ENCODE measurements at places on chromosomes 1 and 21.
A peak's percentile ranks its signal among the peaks of the same experiment; 100 is the strongest.

DNA sequence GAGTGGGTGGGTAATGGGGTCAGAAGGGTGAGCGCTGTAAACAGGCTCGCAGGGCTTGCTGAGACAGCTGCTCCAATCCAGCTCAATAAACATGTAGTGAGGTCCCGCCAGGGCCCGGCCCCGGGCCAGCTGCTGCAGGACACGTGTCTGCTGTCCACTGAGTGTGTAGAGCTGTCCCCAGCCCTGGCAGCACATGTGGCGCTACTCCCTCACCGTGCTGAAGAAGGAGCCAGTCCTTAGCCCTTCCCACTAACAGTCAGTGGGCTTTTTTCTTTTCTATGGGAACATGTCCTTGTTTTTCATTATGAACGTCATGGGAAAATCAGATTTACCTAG, 78.9 kb upstream of the C1orf174 start:
- no peak for DNase-seq

- DNase-seq, result peak; percentile 37
Observed at GRCh38 chr1:161131523-161132409, 701 bp downstream of the DEDD start.

- DNase-seq, result no peak
Observed at GRCh38 chr1:176512966-176513365, 50.0 kb downstream of the PAPPA2 start.

DNA sequence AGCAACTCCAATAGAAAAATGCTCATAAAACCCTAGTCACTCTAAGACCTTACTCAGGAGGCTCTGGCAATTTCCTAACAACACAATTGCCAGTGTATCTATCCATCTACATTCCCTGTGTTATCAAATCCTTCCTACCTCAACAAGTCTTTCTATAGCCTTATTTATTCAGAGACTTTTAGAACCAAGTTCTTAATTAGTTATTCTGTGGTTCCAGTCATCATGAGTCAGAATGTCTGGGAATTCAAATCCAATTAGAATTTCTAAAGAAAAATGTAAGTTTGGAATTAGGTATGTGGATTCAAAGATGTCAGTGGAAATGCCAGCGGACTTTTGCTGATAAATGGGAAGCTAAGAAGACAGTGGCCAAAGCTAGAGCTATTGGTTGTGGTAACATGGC, 302.6 kb upstream of the C1orf87 start:
- no peak for DNase-seq

DNA sequence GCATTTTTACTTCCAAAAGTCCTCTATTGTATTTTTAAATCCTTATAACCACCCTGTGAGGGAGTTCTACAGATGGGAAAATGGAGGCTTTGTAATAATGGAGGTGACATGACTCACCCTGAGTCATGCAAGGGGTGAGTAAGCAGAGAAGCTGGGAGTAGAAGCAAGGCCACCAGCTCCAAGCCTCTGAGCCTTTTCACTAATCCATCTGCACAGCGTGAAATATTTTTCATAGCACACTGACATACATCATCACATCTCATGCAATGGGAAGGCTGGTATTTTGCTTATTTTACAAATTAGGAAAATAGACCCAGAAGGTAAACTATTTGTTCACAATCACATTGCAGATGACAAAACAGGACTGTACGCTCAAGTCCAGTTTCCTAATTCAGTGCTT, 96.9 kb downstream of the KCNH1 start:
- DNase-seq, result peak; percentile 99

DNA sequence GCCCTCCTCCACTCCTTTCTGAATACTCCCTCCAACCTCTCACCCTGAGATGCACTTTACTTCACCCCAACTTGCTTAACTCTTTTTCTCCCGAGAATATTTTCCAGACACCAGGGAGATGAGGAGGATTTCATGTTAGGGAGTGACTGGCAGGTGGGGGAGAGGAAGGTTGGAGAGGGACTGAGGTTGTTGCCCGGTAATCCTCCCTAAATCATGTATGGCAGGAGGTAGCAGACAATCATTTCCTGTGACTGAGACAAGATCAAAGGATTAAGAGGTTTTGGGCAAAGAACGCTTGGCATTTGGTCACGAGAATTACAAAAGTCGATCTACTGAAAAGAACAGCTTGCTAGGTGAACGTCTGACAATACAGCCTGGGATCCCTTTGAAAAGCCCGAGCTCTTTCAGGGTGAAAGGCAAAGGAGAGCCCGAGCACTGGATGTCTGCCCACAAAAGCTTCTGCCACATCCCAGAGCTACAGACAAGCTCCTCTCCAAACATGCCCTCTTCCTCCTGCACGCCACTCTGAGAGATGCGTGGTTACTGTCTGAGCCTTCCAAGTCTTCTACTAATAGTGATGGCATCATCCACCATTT, 154.1 kb downstream of the DAB1 start:
- no peak for DNase-seq

GRCh38 chr1:203366476-203366875, 15.6 kb upstream of the FMOD start:
- peak; percentile 32 for DNase-seq

DNA sequence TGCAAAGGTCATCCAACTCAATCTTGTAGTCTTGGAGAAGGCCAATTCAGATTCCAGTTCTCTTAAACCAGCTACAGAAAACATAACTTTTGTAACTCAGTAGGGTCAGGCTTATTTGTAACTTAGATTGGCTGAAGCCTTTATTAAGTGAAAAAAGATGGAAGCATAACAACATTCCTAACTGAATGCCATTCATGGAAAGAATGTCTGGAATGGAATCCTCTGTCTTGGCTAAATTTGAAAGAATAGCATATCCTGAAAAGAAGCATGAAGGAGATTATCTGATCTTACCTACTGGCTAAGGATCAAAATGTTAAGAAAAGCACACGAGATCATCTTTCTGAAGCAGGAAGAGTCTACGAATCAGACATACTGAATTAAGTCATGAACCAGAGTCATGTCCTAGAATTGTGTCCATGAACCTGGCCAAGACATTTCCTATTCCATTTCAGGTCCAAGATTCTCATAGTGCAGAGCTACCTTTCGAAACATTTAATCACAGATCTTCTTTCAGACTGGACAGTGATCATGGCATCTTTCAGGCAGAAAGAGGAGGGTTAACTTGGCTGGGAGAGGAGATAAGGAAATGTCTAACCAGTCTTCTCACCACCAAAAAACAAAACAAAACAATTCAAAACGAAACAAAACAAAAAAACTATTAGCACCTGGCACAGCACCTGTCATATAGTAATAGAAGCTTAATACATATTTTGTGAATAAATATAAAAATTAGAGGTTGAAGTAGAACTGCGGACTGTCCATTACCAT, 75.6 kb downstream of the XCL2 start:
- peak; percentile 62 for DNase-seq

DNA sequence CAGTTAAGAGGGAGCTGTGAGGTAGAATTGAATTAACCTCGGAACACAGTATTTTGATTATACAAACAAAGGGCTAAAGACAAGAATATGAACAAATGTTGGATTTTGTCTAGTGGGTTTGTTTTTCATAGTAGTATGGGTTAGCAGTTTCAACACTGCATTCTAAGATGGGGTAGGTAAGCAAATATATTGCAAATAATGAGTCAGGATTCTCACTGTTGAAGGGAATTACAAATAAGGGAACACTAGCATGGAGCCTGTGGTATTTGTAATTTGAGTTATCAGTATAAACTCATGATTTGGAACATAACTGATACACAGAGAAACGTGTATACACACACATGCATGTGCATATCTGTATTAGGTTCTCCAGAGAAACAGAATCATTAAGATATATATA, 44.5 kb downstream of the CD55 start:
- no peak for DNase-seq

- no peak for DNase-seq
Observed at GRCh38 chr21:36454706-36455105, 25.2 kb downstream of the CLDN14 start.

DNA sequence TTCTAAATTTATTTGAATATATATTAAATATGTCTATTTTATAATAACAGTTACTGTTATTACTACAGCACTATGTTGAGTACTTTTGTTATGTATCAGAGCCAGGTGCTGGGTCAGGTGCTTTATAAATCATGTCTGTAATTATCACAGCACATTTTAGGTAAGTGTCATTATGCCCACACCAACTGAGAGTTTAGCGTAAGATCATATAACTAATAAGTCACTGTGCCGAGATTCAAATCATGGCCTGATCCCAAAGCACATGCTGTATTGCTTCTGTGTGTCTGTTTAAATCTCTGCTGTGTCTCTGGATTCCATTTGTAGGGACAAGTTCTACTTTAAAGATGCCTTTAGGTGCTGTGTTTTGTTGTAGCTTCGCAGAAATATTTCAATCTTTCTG, 1.9 kb downstream of the GPSM2 start:
- DNase-seq, result no peak

DNA sequence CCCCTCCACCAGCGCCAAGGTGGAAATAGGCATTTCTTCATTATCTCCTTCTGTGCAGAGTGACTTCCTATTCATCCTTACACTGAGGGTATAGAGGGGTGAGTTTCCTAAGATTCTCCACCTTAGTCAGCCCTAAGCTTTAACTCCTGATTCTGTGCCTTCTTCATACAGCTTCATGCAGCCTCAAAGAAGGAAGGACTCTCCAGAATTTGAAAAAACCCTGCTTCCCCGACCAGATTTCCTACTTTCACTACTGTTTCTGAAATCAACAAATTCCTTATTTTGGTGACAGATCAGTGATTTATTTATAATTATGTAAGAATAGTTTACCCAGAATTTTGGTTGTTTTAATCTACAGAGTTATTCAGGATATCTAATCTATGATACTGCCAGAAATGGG, 28.6 kb downstream of the GFI1 start:
- no peak for DNase-seq

DNA sequence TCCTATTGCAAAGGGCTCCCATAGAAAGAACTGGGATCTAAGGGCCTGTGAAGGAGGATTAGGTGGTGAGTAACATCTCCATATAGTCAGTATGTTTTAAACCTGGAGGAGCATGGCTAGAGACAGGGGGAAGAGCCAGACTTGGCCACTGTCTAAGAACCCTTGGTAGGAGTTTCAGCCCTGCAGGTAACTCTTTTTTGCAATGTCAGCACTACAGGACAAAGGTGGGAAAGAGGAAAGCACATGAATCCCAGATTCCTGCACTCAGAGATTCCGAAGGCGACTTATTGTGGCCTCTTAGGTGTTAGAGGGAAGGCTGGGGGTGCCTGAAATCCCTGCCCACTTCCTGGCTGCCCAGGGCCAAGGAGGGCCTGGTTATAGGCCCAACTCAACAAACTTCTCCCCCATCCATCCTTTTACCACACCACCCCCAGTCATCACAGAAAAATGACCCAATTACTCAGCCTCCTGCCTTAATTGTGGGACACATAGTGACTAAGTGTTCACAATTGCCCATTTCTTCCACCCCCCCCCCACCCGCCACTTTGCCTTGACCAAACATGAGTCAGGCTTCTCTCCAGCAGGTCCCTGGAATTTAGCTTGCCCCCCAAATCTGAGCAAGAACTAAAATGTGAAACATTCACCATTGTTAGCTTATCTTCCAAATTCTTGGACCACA, 1.9 kb upstream of the NTNG1 start:
- DNase-seq, result peak; percentile 93

GRCh38 chr1:30725450-30726095, 2.2 kb upstream of the MATN1 start:
- DNase-seq, result no peak

- DNase-seq, result no peak
Observed at GRCh38 chr1:31485166-31485565, 72.2 kb downstream of the SERINC2 start.

- DNase-seq, result peak; percentile 78
Observed at GRCh38 chr1:27348861-27349783, 7.3 kb downstream of the SYTL1 start.

GRCh38 chr1:76210160-76210559, 135.6 kb downstream of the ST6GALNAC3 start:
- no peak for DNase-seq

GRCh38 chr1:115661157-115661556, 19.4 kb downstream of the VANGL1 start:
- no peak for DNase-seq

DNA sequence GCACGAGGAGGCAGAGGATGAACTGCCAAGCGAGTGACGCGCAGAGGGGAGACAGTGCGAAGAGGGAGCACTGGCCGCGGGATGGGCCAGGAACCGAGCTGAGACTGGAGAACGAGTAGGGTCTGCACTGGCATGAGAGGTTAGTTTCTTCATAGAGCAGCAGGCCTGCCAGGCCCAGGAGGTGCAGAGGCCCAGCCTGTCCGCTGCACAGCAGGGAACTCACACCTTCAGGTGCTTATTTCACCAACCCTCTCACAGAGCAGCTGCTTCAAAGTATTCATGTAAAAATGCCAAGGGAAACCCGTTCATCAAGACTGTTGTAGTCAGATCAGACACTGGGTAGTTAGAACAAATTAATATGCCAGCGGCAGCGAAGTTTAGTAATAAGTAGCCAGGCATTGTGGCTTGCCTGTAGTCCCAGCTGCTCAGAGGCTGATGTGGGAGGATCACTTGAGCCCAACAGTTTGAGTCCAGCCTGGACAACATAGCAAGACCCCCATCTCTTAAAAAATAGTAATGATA, 144.5 kb downstream of the SLC45A1 start:
- DNase-seq, result no peak

DNA sequence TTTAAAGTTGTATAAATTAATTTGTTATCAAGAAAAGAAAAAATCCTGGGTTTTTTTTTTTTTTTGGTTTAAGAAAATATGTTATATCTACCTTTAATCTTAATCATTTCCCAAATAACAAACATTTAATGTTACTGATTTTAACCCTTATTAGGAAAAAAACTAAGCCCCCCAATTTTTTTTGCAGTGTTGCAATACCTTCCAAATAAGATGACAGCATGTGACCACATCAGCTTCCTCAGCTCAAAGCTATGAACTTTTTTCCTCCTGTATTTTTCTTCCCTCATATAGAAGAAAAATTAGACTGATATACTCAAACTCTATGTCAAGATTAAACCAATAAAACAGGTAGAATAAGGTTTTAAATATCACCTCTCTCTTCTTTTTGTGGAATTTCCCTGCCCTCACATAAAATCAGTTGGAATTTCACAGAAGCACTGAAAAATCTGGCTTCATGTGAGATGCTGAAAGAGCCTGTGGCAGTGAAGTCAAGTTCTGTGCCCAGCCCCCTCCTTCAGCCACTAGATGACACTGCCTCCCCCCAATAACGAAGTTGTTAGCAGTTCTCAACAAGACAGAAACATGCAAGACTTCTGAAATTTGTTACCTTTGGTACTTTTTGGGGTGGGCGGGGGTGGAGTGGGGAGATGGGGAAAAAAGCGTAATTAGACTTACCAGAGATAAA, 9.6 kb upstream of the SMYD2 start:
- DNase-seq, result no peak

- DNase-seq, result peak; percentile 30
Observed at GRCh38 chr1:160032165-160032820, 503 bp upstream of the PIGM start.

DNA sequence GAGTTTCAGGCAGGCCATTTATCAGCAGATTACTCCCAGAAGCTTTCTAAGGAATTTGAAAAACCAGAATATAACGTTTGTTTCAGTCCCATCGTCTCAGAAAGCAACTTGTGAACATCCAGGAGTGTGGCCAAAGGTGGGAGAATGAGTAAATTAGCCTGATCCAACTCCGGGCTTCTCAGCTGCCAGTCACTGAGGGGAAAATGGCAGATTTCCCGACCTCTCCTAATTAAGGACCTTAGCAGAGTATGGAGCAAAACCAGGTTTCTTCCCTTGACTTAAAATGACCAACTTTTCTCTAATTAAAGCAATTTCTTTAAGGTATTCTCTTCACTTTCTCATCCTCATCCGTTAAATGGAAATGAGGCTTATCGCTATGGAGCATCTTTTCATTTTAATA, 1.0 kb downstream of the CORT start:
- DNase-seq, result no peak

GRCh38 chr1:211305044-211305443, 21.6 kb upstream of the TRAF5 start:
- no peak for DNase-seq

- DNase-seq, result peak; percentile 55
Observed at GRCh38 chr1:59947047-59947938, 20.7 kb upstream of the CYP2J2 start.
